ENCODE measurements at places on chromosomes 2 and 18.

DNA sequence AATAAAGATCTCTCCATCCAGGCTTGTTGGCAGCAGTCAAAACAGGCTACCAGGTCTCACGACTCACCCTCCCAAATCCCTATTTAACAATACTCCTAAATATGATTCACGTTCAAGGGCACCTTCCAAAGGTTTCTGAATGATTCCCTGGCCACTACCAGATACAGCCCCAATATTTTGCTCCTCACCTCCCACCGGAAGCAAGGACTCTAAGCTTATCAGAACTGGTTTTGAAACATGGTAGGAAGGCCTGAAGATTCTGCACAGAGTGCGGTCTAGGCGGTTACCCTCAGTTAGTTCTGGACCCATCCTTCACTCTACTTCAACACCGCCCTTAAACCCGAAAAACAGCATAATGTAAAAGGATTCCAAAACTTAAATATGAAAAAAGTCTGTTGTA, 5.2 kb downstream of the PPP4R1 start:
- DNase-seq, result no peak

DNA sequence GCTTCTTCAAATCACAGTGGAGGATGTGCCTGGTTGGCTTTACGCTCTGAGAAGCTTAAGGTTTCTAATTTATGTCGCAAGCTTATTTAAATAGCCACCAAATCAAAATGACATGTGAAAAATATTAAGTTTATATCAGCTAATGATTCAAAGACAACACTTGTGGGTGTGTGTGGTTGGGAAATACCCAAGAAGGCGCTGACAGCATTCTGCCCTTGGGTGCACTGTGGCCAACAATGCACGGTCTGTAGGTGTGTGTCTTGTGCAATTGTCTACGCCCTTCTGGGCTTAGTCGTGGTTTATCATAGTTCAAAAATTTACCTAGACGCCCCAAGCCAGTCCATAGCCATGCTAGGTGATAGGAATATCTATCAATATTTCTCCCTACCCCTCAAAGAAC, 60.9 kb downstream of the KCTD1 start:
- no peak for DNase-seq

- no peak for DNase-seq
These were observed 25.4 kb downstream of the UBE2E3 start for GRCh38 chr2:181005809-181006208.

- no peak for DNase-seq
These were observed 16.5 kb upstream of the SLC16A14 start for GRCh38 chr2:230085201-230085600.

DNA sequence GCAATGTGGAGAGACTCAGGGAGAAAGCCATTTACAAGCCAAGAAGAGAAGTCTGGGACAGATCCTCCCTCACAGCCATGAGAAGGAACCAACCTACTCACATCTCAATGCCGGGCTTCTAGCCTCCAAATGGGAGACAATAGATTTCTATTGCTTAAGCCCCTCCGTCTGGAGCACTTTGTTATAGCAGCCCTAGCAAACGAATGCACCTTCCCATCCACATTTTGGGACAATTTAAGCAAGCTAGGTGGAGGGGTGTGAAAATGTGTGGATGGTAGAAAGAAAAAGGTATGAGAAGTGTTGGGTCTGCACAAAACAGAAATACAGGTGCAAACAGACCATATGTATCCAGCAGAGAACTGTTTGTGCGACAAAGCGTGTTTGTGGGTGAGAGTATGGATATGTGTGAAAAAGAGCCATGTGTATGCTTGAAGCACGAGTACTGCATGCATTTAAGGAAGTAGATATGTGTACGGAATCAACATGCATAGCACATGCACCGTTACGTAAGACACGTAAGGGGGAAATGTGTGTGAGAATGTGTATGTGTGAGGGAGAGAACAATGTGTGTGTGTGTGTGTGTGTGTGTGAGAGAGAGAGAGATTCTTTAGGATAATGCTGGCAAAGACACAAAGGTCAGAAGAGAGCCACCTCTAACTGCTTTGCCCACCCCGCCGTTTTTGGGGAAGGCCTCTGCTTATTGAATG, 13.1 kb upstream of the E2F6 start:
- DNase-seq, result no peak

DNA sequence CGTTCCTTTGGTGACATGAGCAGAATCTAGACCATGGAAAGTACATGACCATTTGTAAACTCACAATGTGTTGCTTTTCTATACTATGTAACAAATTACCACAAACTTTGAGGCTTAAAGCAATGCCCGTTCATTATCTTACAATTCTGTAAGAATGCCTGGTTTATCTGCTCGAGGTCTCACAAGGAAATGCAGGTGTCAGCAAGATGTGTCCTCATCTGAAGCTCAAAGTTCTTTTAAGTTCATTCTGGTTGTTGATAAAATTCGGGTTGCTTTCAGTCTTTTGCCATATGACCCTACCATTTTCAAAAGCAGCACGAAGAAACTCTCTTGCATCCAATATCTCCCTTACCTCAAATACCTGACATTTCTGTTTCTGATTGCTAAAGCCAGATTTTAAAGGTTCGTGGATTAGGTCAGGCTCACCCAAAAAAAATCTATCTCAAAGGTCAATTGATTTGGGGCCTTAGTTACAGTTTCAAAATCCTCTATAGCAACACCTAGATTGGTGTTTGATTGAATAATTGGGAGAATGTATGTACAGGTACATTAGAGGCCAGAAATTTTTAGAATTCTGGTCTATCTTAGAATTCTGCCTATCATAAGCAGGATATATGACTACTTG, 125.9 kb downstream of the TMEM131 start:
- no peak for DNase-seq

DNA sequence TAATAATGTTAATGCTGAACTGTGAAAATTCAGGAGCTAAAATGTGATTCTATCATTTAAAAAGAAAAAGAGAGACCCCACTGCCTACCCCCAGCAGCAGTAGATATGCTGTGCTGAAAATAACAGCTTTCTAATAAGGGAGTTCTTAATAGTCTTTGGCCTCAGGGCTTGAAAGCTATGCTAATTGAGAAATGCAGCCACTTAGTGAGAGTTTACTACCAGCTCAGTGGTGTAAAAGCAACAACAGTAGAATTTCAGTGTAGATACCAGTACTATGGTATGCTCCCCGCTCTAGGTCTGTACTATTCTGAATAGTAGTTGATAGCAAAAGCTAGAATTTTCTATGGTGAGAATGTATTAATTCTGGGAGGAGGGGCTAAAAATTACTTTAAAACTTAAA, 303.1 kb upstream of the VWC2L start:
- DNase-seq, result no peak

DNA sequence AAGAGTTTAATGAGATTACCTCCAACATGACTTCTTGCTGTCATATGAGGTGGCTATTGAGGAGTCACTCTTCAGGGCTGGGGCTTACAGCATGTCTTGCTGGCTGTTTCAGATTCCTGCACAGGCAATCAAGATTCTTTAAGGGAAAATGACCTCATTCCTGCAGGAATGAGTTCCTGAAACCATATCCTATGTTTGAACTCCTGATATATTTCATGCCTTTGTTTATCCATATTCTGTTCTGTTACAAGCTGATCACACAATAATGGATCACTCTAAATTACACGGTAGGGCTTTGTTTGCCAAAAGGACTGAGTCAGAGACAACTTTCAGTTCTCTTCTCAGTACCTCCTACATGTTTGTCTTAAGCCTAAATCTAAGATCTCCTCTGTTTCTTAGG, 879.8 kb upstream of the PIK3C3 start:
- DNase-seq, result no peak

GRCh38 chr18:72672364-72673184, 128.4 kb upstream of the CBLN2 start:
- DNase-seq, result no peak

- DNase-seq, result no peak
These were observed 37.5 kb upstream of the CYP26B1 start for GRCh38 chr2:72185206-72185605.

GRCh38 chr2:133405252-133405651, 163.0 kb downstream of the NCKAP5 start:
- DNase-seq, result no peak

DNA sequence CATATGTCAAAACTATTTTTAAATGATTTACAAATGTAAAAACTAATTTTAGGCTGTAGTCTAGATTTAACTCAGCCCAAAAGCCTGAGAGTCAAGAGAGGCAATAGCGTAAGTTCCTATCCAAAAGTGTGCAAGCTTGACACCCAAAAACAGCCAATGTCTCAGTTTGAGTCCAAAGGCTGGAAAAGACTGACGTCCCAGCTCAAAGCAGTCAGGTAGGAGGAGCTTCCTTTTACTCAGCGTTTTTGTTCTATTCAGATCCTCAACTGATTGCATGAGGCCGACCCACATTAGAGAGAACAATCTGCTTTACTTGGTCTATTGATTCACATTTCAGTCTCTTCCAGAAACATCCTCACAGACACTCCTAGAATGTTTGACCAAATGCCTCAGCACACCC, 51.8 kb downstream of the MYL12B start:
- no peak for DNase-seq

DNA sequence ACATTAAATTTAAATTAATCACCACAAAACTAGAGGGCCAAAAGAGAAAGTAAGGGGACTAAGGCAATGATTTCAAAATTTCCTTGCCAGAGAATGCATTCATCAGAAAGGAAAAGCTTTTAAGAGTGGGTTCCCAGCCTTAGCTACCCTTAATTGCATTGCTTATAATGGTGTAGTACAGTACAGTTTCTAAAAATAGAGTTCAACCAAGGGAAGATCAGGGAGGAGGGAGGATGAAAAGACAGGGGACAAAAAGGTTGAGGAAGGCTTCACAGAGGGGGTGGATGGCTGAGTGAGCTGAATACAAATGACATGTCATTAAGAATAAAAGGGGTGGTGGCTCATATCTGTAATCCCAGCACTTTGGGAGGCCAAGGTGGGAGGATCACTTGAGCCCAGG, 119.9 kb downstream of the RBMS1 start:
- no peak for DNase-seq

GRCh38 chr2:233794128-233794658, 16.1 kb downstream of the MROH2A start:
- DNase-seq, result no peak

DNA sequence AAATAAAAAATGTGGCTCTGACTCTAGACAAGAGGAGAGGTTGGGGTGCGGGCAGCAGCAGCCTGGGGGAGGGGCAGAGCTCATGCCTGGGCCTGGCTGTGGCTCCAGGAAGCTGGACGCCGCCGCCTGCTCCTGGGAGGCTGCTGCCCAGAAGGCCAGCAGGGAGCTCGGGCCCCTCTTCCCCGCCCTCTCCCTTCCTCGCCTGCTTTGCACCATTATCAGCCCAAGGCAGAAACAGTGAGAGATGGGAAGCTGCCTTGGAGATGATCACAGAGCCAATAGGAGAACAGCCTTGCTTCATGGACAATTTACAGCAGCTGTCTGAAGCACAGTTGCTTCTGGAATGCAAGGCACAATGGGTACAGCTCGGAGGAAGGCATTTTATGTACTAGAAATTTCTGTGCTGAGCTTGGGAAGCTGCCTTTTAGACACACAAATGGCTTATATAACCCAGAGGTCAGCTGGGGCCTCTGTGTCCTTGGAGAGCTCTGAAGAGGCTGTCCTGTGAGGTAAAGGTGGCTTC, 55.3 kb upstream of the AFF3 start:
- DNase-seq, result no peak

GRCh38 chr2:117614823-117615534, 199.5 kb upstream of the DDX18 start:
- DNase-seq, result no peak

GRCh38 chr2:172673056-172673683, 62.5 kb upstream of the RAPGEF4 start:
- no peak for DNase-seq

DNA sequence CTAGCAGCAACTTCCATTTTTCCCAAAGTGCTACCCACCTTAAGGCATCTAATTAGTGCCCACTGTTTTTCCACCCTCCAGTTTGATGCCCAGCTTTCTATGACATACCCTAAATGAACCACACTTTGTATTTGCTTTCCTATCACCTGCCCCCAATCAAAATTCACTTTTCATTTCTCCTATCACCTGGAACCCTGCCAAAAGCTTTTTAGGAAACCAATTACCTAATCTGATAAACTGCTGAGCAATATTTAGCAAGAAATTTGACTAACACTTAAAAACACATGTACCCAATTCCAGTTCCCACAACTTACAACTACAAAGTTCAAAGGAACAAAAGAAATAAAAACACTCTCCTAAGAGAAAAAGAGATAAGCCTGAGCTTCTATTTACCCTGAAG, 71.7 kb downstream of the IKZF2 start:
- no peak for DNase-seq

DNA sequence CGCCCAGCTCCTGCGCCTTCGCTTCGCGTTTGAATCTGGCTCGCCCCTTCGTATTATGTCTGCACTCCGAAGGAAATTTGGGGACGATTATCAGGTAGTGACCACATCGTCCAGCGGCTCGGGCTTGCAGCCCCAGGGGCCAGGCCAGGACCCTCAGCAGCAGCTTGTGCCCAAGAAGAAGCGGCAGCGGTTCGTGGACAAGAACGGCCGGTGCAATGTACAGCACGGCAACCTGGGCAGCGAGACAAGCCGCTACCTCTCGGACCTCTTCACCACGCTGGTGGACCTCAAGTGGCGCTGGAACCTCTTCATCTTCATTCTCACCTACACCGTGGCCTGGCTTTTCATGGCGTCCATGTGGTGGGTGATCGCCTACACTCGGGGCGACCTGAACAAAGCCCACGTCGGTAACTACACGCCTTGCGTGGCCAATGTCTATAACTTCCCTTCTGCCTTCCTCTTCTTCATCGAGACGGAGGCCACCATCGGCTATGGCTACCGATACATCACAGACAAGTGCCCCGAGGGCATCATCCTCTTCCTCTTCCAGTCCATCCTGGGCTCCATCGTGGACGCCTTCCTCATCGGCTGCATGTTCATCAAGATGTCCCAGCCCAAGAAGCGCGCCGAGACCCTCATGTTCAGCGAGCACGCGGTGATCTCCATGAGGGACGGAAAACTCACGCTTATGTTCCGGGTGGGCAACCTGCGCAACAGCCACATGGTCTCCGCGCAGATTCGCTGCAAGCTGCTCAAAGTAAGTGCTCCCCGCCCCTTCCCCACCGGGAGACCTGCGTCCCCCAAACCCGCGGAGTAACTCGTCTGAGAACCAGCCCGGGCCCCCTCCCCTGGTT, 453 bp downstream of the KCNJ3 start:
- DNase-seq, result no peak

DNA sequence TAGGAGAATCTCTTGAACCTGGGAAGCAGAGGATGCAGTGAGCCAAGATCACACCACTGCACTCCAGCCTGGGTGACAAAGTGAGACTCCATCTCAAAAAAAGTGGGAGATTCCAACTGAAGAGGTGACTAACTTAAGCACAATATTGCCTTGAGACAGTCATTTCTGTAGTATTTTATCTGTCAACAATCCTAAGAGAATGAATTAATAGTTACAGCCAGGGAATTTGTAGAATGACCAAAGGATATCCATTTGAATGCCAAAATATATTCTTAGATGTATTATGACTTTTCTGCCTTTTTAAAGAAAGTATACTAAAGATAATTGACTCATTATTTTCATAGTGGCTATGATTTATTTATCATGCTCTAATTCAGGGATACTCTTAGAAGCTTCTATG, 40.7 kb upstream of the CCDC150 start:
- DNase-seq, result no peak

DNA sequence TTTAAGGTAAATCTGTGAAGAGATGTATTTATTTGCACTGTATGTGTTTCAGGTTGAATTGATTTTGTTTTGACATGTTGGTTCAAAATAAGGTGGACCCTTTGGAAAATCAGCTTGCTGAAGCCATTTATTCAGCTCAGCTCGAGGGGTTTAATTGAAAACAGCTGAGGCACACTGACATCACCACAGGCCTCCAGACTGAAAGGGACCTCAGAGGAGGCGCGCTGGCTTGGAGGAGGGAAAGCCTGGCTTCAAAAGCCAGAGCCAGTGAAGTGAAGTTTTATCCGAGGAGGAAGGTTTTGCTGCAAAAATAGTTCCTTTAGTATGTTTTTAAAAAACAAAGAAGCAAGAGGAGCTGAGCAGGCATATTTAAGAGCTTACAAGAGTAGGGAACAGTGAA, 26.9 kb upstream of the DNMT3A start:
- DNase-seq, result no peak

All from right lung (tissue), 10 donors.